ENCODE measurements at places on chromosomes 12 and 14. TPM values are rescaled to one million over a fixed set of nuclear protein-coding genes. Genes with fewer than 3 reads are reported as not detected.

- H3K4me3 ChIP-seq = no peak overlapping the region
- H3K4me1 ChIP-seq = no peaks in the 10 kb centered on the region
- H3K36me3 ChIP-seq = peaks cover 17% of the 10 kb centered on the region
- no peaks in the 10 kb centered on the region for H3K27me3 ChIP-seq
- H3K27ac ChIP-seq = no peak overlapping the region
- no peak for DNase-seq
Observed at GRCh38 chr12:120696626-120697025, 9.7 kb downstream of the MLEC start.

DNA sequence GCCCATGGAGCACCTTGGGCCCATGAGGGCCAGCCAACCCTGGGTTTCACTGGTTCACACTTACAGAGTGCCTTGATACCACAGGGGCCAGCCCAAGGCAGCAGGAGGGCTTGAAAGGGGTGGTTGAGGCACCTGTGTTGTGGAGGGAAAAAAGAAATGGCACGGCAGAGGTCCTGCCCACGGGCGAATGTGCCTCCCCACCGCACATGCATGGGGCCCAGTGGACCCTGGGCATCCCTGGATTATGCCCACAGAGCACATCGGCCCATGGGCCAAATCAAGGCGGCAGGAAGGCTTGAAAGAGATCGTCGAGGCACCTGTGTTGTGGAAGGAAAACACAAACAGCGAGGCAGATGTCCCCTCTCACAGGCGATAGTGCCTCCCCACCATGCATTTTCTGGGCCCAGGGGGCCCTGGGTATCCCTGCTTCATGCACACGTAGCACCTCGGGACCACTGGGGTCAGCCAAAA, 378.1 kb downstream of the ALG10 start:
- H3K4me3 ChIP-seq = no peak overlapping the region
- peak; percentile 8 for DNase-seq
- H3K4me1 ChIP-seq = no peaks in the 10 kb centered on the region
- H3K27ac ChIP-seq = no peak overlapping the region

Gene OTX2
- total RNA-seq = not detected

DNA sequence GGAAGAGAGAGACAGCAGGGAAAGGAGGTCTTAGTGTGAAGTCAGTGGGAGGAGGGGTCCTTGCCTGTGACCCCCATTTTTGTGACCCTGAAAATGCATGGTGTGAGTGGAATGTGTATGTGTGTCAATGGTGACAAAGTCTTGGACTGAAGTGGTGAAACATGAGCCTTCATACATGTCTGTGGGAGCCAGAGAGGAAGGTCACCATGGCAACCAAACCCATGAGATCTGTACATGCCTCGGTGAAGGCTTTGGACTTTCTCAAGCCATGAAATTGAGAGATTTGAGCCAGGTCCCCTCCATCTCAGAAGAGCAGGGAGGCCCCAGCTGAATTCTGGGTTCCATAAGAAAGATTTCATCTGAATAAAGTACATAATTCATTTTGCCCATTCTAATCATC, 108.7 kb downstream of the TTC8 start:
- no peaks in the 10 kb centered on the region for H3K27me3 ChIP-seq
- H3K4me3 ChIP-seq = no peak overlapping the region
- H3K36me3 ChIP-seq = no peaks in the 10 kb centered on the region
- no peak overlapping the region for H3K27ac ChIP-seq
- no peaks in the 10 kb centered on the region for H3K4me1 ChIP-seq
- DNase-seq = no peak

GRCh38 chr14:69880044-69880487, 850 bp downstream of the SMOC1 start:
- no peaks in the 10 kb centered on the region for H3K36me3 ChIP-seq
- no peaks in the 10 kb centered on the region for H3K4me1 ChIP-seq
- H3K27me3 ChIP-seq = no peaks in the 10 kb centered on the region
- peak overlapping the region; percentile 88 for H3K4me3 ChIP-seq
- H3K27ac ChIP-seq = peak overlapping the region; percentile 57
- peak; percentile 43 for DNase-seq

Gene TBX3
- total RNA-seq = 44.0 TPM

Data from right lobe of liver (tissue), 6 donors.